ENCODE measurements at places on chromosomes 3 and 15.

GRCh38 chr15:92123962-92124656 lies 269.6 kb upstream of the ST8SIA2 start:
- no peak for DNase-seq

DNA sequence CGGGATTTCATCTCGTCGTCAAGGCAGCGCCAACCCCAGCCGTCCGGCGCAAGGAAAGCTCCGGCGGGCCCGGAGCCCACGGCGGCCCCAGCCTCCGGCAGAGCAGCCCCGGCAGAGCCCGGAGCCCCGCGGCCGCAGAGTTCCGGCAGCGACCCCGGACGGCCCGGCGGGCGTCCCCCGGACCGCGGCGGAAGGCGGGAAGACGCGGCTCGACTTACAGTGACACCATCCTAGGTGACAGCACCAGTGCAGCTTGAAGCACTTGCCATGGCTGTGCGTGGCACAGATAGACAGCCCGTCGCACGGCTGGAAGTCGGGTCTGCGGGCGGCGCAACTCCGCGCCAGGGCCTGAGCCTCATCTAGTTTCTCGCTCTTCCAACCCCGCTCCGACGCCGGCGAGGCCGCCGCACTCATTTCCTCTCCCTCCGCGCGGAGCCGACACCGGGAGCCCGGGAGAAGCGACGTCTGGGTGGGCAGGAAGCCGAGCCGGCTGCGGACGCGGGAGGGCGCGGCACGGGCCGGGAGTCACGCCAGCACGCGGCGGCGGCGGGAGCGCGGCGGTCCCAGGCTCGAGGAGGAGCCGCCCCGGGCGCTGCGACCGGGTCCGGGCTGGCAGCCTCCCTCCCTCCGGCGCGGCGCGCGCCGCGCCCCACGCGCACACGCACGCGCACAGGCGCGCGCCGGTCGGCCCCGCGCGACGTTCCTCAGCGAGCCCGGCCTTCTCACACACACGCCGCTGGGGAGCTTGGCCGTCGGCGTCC lies at the start of gene C3orf70:
Gene C3orf70 (minus strand): TSS at position 651 of the 761 bp plus-strand sequence. CDS start 237 bp downstream, at position 414.
- no peak for DNase-seq

DNA sequence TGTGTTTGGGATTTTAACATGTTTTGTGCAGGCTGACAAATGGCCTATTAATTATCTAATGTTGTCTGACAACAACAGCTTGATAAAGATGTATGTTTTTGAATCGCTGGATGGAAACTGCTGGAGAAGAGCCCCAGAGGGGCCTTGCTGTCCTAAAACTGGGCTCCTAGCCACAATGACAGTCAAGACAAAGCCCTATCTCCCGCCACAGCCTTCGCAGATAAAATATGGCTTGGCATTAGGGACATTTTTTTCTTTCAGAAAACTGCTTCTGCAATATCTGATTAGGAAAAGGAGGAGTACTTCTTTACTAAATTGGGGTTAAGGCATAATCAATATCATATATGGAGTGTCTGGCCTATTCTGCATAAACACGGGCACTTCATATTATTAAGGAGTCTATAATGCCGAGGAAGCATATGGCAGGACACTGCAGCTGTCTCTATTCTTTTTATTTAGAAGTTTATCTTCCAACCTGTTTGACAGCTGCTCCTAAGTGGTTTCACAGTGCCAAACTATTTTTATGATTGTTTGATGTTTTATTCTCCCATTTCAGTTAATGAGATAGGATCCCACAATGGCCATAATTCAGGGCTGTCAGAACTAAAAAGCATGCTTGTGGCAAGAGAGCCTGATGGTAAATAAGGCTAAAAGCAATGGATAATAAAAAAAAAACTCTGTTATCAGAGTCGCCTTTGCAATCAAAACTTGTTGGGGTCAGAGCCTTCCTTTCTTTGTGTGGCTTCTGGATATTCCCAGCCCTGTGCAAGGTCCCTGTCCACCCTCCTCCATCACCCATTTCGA lies 210.1 kb downstream of the MECOM start:
- DNase-seq: no peak

DNA sequence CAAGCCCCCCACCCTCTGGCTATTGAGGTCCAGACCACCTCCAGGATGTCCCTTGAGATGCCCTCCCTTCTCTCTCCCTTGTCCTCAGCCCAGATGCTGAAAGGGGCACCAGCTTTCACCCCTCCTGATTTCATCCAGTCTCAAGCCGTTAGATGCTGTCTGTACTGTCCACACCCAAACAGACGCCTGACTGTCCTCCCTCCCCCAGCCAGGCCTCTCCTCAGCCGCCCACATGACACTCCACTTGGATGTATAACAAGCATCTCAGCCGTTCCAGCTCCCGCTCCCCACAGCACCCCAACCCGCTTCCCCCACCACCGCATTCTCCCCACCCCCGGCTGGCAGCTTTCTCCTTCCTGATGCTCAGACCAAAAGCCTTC lies 25.0 kb upstream of the CYP11A1 start:
- no peak for DNase-seq

DNA sequence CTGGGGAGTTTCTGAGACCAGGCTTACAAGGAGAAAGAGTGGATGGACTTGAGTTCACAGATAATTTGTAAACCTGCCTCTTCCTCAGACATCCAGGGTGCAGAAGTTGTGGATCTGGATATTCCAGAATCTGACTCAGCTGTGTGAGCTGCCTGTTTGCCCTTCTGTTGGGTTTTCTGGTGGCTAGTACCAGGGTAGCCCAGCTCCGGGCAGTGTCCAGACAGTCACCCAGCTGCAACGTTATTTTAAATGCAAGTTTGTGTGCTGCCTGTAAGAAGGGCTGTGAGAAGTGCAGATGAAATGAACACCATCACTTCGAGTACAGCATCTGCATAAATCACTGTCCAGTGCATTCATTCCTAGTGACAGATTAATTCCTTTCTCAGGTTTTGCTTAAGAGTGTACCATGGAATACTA lies 1053.0 kb downstream of the TUSC7 start:
- no peak for DNase-seq

GRCh38 chr15:77181305-77182074 lies 110.6 kb upstream of the TSPAN3 start:
- no peak for DNase-seq

- no peak for DNase-seq
These were observed 581.5 kb downstream of the TBL1XR1 start for GRCh38 chr3:176615826-176616225.

- DNase-seq: no peak
These were observed 235.7 kb downstream of the MCTP2 start for GRCh38 chr15:94467034-94467433.

DNA sequence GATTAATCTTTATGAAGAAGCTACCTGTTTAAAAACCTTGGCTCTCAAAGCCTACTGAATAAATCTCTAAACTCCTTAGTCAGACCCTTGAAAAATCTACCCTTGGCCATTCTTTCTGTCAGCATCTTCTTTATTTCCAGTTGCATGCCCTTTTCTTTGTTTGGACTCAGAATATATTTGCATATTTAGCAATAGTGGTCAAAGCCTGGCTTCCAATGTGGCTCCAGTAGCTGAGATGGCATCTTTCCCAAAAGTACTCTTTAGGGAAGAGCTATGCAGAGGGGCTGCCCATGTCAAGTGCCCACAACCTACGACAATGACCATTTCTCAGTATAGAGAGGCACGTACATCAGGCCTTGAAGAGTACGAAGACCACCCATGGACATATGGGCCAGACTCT lies 47.2 kb downstream of the TLNRD1 start:
- no peak for DNase-seq

- no peak for DNase-seq
These were observed 34.1 kb downstream of the SHC4 start for GRCh38 chr15:48929661-48930060.

GRCh38 chr3:12227833-12228232 lies 61.0 kb upstream of the PPARG start:
- DNase-seq: no peak

- no peak for DNase-seq
These were observed 2.2 kb downstream of the ACAD9 start for GRCh38 chr3:128881576-128881975.

- peak; percentile 53 for DNase-seq
These were observed 77.2 kb downstream of the TBC1D2B start for GRCh38 chr15:78000091-78000926.

GRCh38 chr3:185630182-185630622 lies 44.1 kb downstream of the SENP2 start:
- DNase-seq: no peak

DNA sequence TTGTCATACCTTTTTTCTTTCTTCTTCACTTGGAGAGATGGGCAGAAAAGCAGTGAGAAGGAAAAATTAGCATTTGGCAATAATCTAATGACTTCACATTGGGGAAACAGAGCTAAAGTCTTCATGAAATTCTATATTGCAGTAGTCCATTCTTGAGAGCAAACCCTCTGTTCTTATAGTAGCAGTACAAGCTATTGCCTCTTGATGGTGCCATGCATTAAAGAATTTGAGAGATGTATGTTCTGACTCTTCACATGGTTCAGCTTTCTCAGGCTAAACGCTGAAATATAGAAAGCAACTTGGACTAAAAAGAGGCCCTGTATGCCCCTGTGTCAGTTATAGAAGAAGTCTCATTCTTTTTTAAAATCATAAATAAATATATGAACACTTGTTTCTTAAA lies 36.0 kb downstream of the PHLDB2 start:
- DNase-seq: no peak

- no peak for DNase-seq
These were observed 162.3 kb upstream of the NR2E3 start for GRCh38 chr15:71648095-71648494.

DNA sequence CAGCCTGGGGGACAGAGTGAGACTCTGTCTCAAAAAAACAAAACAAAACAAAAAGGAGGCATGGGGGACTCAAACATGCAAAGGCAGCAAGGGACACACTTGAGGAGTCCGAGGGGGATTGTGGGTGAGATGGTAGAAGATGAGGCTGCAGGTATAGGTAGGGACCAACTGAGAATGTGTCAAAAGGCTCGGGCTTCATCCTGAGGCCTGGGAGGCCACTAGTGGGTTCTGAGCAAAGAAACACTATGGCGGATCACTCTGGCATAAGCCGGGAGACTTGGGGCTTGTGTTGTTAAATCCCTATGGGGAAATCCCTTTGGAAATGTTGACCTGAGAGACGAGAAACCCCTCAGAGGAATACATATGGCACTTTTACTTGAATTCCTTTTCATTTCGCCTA lies 21.2 kb downstream of the ZNF710 start:
- no peak for DNase-seq

DNA sequence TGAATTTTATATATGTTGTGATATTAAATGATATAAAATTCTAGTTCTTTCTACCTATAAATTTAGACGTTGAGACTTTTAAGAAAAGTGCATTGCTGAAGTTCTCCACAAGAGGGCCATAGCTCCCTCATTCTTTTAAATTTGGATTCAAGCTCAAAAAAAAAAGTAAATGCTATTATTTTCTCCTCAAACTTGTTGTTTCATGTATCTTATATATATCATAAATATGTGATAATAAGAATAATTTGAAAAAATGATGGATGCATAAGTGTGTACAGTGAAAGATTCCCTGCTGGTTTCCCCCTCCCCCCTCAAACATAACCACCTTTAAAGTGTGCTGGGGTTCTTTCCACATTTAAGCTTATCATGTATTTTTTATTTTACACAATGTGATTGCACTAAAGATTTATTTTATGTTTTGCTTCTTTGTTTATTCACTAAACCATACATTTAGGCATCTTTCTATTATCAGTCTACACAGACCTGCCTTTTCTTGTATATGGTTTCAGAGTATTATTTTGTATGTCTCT lies 769.4 kb upstream of the GOLIM4 start:
- no peak for DNase-seq

DNA sequence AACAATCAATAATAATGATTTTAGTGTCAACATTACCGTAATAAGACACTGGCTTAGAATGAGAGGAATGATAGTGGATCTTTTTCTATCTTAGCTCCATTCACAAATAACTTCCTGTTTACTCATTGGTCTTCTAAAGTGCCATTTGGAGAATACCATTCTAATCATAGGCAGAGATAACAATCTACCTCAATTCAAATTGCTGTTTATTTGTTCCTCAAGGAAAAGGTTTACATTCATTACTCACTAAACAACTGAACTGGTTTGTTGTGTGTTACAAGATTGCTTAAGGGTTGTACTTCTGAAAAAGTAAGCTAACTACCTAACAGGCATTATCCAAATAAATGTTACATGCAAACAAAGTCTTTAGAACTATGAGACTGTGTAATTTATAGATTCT lies 8.1 kb upstream of the PCOLCE2 start:
- no peak for DNase-seq

DNA sequence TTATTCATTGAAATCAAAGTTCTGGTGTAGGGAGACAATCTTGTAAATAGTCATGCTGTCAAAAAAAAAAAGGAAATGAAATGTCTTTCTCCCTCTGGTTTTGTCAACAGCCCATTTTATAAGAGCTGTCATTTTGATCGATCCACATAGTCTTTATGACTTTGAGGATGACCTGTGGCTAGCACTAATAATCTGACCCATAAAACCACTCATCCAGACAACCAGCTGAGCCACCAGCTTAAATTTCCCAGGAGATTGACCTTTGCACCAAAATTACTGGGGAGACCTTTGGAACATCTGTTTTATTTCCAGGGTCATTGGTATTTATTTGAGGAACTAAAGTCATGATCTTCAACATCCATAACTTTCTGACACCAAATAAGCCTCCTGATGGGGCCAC lies 98.5 kb upstream of the MME start:
- no peak for DNase-seq

GRCh38 chr3:8982509-8982908 lies 19.2 kb upstream of the RAD18 start:
- DNase-seq: no peak
